Mesenchymal stem cell (in vitro differentiated cells and primary cell): ENCODE measurements at places on chromosomes 1 and 21.
A peak's percentile ranks its signal among the peaks of the same experiment; 100 is the strongest.

DNA sequence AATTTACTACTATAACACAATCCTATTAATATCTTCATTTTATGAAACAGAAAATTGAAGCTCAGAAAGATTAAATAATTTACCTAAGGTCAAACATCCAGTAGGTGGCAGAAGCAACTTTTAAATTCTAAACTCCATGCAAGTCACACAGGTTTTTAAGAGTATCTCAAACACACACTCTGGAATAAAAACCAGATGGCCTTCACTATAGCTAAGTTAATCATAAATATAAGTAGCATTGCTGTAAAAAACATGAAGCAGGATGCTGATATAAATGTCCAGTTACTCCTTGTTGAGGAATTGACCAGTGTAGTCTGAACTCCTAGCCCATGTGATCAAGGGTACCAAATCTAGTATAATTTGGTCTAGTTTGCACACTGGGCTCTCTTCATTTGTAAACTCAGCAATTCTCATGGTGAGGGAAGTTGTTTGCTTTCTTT, 9.4 kb upstream of the FMO3 start:
- DNase-seq: peak; percentile 32

DNA sequence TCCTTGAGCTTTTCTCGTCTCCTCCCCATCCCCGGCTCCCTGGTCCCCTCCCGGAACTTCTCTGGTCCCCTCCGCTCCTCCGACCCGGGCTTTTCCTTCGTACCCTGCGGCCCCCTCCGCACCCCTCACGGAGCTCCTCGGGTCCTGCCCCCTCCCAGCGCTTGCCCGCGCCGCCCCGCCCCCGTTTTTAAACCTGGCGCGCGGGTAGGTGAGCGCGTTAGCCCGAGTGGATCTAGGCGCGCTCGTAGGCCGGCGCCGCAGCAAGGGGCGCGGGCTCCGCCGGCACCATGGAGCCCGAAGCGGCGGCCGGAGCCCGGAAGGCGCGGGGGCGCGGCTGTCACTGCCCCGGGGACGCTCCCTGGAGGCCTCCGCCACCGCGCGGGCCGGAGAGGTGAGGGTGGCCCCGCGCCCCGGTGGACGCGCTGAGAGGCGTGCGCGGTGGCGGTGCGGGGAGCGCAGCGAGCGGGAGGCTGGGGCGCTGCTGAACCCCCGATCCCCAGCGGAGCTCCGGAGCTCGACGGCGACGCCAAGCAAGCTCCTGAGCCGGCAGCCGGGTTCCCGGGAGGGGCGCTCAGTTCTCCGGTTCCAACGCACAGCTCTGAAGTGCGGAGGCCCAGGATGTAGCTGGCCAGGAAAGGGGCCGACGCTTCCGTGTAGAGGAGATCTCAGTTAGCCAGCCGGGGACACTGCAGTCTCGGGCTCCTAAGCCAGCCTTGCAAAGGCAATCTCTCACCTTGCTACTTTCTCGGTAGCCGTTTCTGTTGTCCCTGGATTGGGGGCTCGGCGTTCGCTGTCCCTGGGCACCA, at the start of gene RIPPLY3:
TSS of gene RIPPLY3 (plus strand) at position 217 of the 806 bp plus-strand sequence. CDS start at position 288, 71 bp downstream.
- peak; percentile 42 for DNase-seq

DNA sequence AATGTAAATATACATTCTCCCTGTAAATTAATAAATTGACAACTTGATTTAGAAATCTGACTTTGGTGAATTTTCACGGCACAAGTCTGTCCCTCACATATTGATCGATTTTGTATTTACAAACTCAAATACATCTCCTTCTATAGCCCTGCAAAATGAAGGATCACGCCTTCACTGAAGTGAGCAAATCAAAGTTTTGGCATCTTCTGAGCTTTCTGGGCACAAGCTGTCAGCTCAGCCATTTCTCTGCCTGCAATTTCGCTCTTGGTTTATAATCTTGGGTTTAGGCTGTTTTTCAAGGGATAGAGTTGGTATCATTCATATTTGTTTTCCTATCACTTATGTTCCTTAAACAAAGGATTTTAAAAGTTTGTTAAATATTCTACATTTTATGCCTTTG, 25.8 kb downstream of the ANP32E start:
- no peak for DNase-seq

GRCh38 chr1:185681034-185681633, 53.1 kb upstream of the HMCN1 start:
- DNase-seq: peak; percentile 53

DNA sequence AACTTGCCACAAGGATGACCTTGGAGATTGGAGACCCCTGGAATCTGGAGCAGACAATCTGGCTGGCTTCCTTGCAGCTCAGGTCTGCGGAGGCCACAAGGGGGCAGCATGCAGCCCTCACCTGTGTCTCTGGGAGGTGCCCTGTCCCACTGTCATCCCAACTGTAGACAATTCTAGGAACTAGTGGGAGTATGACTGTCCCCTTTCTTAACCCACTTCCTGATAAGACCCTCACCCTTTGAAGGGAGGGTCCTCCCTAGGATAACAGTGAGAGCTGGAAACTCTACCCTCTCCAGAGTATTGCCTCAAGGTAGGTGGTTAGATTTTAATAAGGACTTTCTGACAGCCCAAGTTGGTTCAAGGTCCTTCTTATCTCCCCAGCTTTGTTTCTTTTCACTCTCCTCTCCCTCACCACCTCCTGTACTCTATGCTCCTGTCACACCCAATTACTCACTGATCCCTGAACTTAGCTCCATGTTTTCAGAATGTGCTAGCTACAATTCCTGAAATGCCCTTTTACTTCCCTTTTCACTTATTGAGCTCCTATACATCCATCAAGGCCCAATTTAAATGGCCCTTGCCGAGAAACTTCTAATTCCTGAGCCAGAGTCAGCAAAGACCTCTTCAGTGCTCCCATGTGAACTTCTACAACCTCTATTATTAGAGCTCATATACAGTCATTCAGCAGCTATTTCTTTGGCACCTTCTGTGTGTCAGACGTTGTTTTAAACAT, 9.2 kb upstream of the KCNQ4 start:
- DNase-seq: peak; percentile 33

DNA sequence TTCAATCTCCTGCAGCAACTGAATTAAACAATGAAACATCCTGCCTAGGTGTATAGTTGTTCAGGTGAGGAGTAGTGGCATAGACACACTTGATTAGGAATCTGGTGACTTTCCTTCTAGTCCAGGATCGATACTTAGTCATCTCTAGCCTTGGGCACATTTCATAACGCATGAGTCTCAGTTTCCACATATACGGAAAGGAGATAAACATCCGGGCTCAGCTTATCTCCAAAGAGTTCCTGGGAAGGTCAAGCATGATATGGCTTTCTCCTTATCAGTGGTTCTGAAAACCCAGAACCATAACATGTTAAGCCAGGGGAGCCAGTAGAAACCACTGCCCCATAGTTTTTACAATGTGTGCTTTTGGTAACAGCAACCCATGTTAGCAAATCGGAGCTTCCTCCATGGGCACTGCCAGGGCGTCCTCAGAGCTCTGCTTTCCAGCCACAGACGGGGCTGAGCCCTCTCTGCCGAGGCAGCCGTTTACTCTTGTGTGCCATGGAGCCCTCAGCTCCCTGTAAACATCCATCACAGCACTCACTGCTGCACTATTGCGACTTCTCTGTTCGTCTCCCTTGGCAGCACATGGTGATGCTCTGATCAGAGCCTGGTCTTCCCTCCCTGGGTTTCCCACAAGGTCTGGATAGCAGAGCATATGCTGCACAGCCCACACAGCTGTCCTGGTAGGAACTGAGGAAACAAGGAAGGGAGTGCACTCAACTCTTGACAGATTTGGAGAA, 34.6 kb downstream of the RUNX1 start:
- no peak for DNase-seq

DNA sequence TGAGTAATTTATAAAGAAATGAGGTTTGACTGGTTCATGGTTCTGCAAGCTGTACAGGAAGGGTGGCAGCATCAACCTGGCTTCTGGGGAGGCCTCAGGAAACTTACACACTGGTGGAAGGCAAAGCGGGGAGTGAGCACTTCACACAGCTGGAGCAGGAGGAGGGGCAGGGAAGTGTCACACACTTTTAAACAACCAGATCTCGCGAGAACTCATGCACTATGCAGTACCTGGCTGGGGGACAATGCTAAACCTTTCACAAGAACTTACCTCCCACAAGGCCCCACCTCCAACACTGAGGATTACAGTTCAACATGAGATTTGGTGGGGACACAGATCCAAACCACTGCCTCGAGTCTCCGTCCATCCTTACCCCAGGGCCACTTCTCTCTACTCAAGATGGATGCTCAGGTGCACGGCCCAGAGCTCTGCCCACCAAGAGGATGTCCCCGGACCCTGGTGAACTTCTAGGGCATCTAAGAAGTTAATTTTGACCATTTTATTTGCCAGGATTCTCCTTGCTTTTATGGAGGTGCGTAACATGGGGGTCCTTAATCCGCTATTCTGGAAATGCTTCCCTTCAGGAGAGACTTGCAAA, 22.7 kb upstream of the ACTRT2 start:
- DNase-seq: no peak
